Cortex of kidney (tissue), 1 donor: ENCODE measurements at places on chromosomes 1 and 21.

GRCh38 chr21:45162809-45163208 lies 88.4 kb downstream of the ADARB1 start:
- no peak for DNase-seq

DNA sequence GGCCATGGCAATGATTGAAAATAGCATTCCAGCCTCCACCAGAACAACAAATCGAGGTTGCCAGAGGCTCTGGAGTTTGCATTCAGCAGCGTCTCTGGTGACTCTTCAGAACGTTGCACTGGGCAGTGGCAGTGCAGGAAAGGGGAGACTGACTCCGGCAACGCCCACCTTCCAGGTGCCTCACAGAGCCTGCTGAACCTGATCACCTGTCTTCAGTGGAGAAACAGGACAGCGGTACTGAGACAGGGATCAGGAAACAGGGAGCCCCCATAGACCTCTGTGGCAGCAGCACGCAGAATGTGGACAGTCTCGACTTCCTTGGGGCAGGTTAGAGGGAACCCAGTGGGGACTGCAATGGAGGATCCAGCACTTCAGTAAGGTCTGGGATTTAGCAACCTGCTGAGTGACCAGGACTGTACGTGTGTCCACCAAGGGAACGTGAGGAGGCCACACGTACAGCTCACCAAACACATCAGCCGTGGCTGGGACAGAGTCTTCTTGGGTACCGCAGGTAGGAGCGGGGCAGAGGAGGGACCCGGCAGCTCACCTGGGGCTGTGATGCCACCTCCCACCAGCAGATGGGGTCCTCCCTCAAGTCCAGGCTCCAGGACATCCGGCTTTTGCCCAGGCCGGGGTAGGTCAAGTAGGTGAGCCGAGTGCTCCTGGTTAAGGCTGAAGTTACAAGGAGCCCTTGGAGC lies 128.6 kb downstream of the PRDM2 start:
- no peak for DNase-seq

DNA sequence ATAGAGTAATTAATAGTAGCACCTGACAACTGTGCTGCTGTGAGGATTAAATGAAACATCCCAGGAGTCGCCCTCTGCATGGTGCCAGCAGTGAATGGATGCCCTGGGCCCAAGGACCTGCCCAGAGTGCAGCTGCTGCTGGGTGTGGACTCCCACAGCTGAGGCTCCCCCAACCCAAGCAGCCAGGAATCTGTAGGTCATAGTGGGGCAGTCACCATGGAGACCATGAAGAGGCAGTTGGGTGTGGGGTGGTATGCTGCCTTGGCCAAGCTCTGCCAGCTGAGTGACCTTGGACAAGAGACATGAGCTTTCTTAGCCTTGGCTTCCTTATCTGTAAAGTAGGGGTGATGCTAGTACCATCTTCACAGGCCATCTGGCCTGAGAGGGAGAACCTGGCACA lies 9.4 kb downstream of the OLIG2 start:
- DNase-seq = no peak

GRCh38 chr1:91897016-91897415 lies 11.1 kb upstream of the TGFBR3 start:
- DNase-seq = no peak

- DNase-seq = no peak
Observed at GRCh38 chr1:233253832-233254331, 41.6 kb downstream of the PCNX2 start.

- no peak for DNase-seq
Observed at GRCh38 chr21:25759573-25759972, 24.8 kb downstream of the GABPA start.

DNA sequence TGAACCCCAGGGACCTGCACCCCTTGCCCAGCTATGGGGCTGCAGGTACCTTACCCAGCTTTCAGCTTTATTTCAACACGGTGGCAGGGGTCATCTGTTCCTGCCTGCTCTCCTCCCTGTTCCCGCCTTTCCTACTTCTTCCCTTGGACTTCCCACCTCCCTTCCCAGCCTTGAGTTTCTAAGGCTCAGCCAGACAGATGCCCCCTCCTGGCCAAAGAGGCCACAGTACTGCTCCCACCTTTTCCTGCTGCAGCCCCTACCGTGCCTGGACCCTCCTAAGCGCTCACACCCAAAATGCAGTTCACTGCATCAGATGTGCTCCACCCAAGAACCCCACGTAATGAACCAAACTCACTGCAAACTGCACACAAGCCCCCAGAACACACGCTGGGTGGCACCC lies 7.7 kb downstream of the NOC2L start:
- no peak for DNase-seq

DNA sequence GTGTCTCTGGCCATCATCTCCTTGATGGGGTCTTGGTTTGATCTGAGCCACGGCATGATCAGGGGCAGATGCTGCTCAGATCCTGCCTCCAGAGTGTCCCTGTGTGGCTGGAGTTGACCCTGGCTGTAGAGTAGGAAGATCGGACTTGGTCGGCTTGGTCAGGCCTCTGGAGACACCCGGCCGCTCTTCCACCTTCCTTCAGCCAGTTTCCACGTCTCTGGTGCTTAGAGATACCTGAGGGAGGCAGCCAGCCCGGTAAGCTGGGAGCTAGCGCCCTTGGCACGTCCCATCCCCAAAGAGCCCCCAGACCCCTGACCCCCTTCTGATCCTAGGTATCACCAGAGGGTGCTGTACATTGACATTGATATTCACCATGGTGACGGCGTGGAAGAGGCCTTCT lies 8.8 kb downstream of the MARCKSL1 start:
- no peak for DNase-seq

GRCh38 chr1:208682664-208683013 lies 438.5 kb upstream of the PLXNA2 start:
- no peak for DNase-seq

DNA sequence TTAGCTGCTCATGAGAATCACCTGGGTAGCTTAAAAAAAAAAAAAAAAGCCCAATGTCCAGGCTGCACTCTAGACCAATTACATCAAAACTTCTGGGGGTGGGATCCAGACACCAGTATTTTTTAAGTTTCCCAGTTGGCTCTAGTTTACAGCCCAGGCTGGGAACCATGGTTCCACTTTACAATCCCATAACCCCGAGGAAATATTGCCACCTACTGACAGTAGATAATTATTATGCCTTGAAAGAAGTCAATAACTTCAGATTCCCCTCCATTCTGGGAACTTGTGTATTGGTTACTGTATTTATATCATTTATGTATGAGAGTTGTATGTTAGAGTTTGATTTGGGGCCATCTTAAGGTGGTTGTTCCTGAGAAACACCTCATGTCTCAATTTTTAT lies 100.2 kb downstream of the SPATA46 start:
- no peak for DNase-seq

DNA sequence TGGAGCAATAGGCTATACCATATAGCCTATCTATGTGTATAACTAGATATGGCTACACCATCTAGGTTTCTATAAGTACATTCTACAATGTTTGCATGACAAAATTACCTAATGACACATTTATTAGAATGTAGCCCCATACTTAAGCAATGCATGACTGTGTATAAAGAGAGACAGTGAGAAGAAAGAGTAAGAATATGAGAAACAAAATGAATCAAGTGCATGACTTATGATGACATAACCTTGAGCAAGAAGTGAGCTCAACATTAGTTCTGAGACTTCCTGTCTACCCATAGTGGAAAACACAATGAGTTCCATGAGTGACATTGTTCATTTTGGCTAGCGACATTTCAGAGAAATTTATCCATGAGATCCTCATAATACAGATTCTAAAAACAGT lies 10.1 kb downstream of the SLC44A5 start:
- no peak for DNase-seq

- no peak for DNase-seq
Observed at GRCh38 chr1:4393191-4393590, 261.2 kb upstream of the AJAP1 start.

GRCh38 chr1:11134251-11134897 lies 34.7 kb upstream of the EXOSC10 start:
- no peak for DNase-seq

DNA sequence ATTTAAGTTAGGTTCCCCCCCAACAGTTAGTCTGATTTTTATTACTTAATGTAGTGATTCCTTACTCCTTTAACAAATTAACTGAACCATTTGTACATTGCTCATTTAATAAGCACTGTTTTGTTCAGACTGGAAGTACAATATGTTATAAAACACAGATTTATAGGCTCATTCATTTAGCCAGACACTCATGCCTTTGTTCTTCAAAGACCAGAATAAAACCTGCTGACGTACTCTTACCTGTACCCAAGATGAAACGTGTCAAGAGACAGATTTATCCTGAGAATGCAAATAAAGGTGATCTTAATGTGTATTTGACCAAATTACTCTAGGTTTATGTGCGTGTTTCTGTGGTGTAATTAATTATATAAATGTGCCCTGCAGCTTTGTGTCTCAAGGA lies 92.8 kb downstream of the INTS7 start:
- DNase-seq = no peak

DNA sequence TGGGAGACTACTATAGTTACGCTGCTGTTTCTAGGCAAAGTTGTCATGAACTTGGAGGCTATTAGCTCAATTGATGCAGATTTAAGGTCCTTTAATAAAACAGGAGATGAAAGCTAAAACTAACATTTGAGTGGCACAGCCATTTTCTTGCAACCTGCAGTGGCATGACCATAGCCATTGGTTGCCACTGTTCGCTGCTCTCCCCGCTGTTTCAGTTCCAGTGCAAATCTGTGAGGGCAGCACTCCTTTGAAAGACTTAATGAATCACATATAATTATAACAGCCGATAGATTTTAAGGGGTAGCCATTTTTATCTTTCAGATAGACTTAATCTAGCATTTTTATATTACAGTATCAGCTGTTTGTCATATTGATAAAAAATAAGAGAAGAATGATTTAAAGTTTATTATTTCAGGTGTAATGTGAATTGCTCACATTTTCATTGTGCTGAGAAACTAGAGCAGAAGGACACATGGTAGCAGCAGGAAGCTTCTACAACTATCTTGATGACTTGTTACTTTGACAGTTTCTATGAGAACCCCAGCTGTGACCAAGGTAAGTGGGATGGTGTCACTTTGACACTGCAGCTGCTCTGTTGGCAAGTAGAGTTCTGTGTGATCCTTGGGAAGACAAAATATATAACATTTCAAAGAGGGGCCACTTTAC lies 203.7 kb downstream of the PLA2G4A start:
- no peak for DNase-seq

GRCh38 chr1:41806472-41807155 lies 112.1 kb downstream of the HIVEP3 start:
- no peak for DNase-seq
